ENCODE measurements at places on chromosomes 3 and 15. TPM values are rescaled to one million over a fixed set of nuclear protein-coding genes. Genes with fewer than 3 reads are reported as not detected.

DNA sequence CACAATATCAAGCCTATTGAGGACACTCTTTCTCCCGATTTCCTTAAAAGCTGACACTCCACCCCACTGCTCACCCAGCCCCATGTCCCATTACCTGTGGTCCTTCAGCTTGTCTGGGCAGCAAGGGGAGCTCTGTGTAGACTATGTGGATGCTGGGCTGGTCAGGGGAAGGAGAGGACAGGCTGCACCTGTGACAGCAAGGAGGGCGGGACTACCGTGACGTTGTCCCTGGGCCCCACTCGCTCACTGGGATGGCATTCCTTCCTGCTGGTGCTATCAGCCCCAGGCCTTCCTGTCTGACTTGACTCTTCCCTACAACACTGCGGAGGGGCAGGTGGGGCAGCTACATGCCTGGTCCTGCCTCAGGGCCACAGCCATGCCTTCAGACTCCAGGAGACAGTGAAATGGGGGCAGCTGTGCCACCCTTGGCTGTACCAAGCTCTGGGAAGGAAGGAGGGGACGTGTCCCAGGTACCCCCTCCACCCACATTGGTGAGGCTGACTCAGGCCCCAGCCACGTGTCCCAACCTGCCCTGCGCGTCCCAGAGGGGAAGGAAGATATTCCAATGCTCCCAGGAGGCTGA lies at the start of gene TMEM40:
TMEM40 (minus strand) TSS at position 163 of the 583 bp plus-strand sequence. CDS start 9,427 bp downstream, outside the sequence.
- peak within 1 kb of the TSS; percentile 64 for H3K27ac ChIP-seq
- H3K27me3 ChIP-seq: no peaks in the 10 kb centered on the region
- no peak within 1 kb of the TSS for H3K4me3 ChIP-seq
- DNase-seq: no peak

DNA sequence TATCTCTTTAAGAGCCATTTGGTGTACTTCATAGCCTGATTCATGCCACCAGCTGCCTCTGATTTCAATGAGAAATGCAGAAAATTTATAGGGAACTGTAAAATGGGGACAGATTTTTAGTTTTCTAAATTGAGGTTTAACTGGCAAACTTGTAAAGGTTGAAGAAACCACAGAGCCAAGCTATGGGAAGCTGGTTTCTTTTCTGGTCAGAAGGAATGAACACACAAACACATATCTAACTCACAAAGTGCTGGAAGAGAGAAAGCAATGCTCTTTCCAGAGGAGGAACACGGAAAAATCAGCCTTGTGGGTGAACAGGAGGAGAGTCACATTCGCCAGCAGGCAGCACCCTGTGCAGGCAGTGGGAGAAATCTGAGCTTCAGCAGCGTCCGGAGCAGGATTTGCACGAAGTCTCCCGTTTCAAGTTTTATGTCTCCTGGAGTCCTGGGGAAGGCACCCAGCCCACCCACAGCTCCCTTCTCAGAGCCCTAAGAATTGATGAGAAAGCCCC lies 481 bp downstream of the MASP1 start:
- peak overlapping the region; percentile 57 for H3K27ac ChIP-seq
- peak overlapping the region; percentile 3 for H3K4me3 ChIP-seq
- DNase-seq: no peak
- no peaks in the 10 kb centered on the region for H3K27me3 ChIP-seq
- H3K4me1 ChIP-seq: no peaks in the 10 kb centered on the region
- H3K36me3 ChIP-seq: no peaks in the 10 kb centered on the region

Gene POC1A
- total RNA-seq: 0.80 TPM

Gene CPEB1
- 5.6 TPM for total RNA-seq

- peaks cover 6% of the 10 kb centered on the region for H3K4me1 ChIP-seq
- peak; percentile 34 for DNase-seq
- H3K36me3 ChIP-seq: no peaks in the 10 kb centered on the region
- H3K4me3 ChIP-seq: no peak overlapping the region
These were observed 66.7 kb downstream of the SLC6A1 start for GRCh38 chr3:11059090-11059798.

- H3K27me3 ChIP-seq: no peaks in the 10 kb centered on the region
- H3K27ac ChIP-seq: peak overlapping the region; percentile 90
- H3K4me3 ChIP-seq: no peak overlapping the region
- DNase-seq: no peak
- H3K4me1 ChIP-seq: peaks cover 84% of the 10 kb centered on the region
These were observed 33.5 kb downstream of the KLF13 start for GRCh38 chr15:31360158-31360561.

GRCh38 chr3:71214797-71215196 lies 368.7 kb downstream of the FOXP1 start:
- H3K27me3 ChIP-seq: no peaks in the 10 kb centered on the region
- H3K27ac ChIP-seq: no peak overlapping the region
- H3K4me1 ChIP-seq: peaks cover 13% of the 10 kb centered on the region
- H3K4me3 ChIP-seq: no peak overlapping the region
- no peak for DNase-seq

- H3K27me3 ChIP-seq: no peaks in the 10 kb centered on the region
- no peak overlapping the region for H3K27ac ChIP-seq
- no peak for DNase-seq
- no peaks in the 10 kb centered on the region for H3K36me3 ChIP-seq
- H3K4me1 ChIP-seq: no peaks in the 10 kb centered on the region
- no peak overlapping the region for H3K4me3 ChIP-seq
These were observed 34.9 kb downstream of the DCLK3 start for GRCh38 chr3:36729204-36730056.

DNA sequence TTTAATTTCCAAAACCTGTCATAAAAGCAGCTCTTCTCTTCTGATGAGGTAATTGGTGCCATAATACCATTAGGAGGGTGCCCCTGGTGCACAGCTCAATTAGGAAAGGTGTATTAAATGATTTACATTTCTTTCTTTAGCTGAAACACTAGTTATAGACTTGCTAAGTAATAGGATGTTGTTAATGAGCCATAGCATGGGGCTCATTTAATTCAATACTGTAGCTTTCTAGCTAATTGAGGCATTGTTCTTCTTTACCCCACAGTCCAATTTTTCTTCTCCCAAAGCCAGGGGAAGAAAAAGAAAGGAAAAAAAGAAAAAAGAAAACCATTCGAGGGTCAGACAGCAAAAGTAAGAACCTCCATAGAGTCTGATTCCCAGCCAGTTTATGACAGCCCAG lies 164.0 kb upstream of the HES1 start:
- no peaks in the 10 kb centered on the region for H3K36me3 ChIP-seq
- peak overlapping the region; percentile 74 for H3K27ac ChIP-seq
- H3K27me3 ChIP-seq: no peaks in the 10 kb centered on the region
- DNase-seq: no peak

DNA sequence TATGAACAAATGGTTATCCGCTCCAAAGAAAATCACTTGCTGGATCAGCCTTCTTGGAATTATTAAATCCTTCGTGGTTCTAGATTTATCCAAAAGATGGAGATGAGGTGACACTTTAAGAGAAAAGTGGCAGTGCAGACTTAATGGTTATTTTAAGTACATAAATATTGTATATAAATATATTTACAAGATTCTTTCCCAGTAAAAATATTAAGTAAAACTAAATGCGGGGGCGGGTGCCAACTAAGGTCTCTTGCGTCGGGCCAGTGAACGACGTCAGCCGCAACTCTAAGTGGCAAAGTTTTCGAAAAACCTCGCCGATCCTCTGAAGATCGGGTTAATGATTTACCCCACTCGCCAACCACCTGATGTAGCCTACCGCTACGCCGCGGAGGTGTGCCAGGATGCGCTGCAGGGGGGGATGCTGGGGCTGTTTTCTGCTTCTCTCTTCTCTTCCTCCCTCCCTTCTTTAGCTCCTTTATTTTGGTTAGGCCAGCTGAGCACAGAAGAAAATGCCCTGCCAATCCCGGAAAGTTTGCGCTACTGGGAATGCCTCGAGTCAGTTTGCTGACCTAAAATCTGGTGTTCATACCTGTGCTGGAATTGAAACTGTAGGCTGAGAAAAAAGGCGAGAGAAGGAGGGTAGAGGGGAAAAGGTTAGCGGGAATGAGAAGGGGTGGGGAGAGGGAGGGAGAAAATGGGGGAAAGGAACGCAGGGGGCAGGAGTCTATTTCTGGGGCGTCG lies 7.6 kb upstream of the FOXB1 start:
- no peak overlapping the region for H3K4me3 ChIP-seq
- peaks cover 7% of the 10 kb centered on the region for H3K4me1 ChIP-seq
- DNase-seq: no peak

DNA sequence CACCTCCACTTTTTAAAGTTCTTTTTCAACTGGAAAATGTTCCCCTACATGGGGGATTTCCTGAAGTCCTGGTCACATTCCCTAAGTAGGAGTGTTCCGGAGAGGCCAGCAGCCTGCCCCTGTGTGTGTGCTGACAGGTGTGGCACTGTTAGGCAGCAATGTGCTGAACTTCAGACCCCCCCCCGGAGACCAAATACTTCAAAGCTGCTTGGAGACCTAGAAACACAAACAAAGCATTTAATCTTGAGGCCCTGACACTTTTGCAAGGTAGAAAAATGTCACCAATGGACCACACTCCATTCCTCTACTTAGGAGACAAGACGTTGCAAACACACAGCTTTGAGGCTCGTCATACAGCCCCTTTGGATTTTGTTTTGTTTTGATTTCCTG lies 259.6 kb upstream of the CTNNB1 start:
- no peak for DNase-seq
- no peak overlapping the region for H3K27ac ChIP-seq
- H3K4me3 ChIP-seq: no peak overlapping the region
- H3K27me3 ChIP-seq: no peaks in the 10 kb centered on the region

Gene SLC35G2
- total RNA-seq: 2.1 TPM

- no peak overlapping the region for H3K4me3 ChIP-seq
- H3K36me3 ChIP-seq: no peaks in the 10 kb centered on the region
- H3K4me1 ChIP-seq: no peaks in the 10 kb centered on the region
- H3K27me3 ChIP-seq: no peaks in the 10 kb centered on the region
- H3K27ac ChIP-seq: no peak overlapping the region
These were observed 97.3 kb downstream of the ARNT2 start for GRCh38 chr15:80501476-80501875.

GRCh38 chr3:119550192-119550910 lies 9.1 kb downstream of the CD80 start:
- no peaks in the 10 kb centered on the region for H3K36me3 ChIP-seq
- no peak overlapping the region for H3K4me3 ChIP-seq
- DNase-seq: no peak
- H3K27ac ChIP-seq: no peak overlapping the region
- H3K4me1 ChIP-seq: no peaks in the 10 kb centered on the region
- H3K27me3 ChIP-seq: no peaks in the 10 kb centered on the region

Gene TIMP4
- total RNA-seq: 1.1 TPM

DNA sequence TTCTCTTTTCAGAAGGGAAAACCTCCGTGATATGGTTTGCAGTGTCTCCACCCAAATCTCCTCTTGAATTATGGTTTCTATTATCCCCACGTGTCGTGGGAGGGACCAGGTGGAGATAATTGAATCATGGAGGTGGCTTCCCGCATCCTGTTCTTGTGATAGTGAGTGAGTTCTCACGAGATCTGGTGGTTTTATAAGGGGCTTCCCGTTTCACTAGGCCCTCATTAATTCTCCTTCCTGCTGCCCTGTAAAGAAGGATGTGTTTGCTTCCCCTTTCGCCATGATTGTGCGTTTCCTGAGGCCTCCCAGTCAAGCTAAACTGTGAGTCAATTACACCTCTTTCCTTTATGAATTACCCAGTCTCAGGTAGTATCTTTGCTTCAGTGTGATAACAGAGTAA lies 692.7 kb upstream of the GRM7 start:
- H3K27me3 ChIP-seq: no peaks in the 10 kb centered on the region
- DNase-seq: no peak
- no peaks in the 10 kb centered on the region for H3K36me3 ChIP-seq
- H3K4me1 ChIP-seq: no peaks in the 10 kb centered on the region
- no peak overlapping the region for H3K27ac ChIP-seq
- no peak overlapping the region for H3K4me3 ChIP-seq

Gene ARGFX
- total RNA-seq: not detected

DNA sequence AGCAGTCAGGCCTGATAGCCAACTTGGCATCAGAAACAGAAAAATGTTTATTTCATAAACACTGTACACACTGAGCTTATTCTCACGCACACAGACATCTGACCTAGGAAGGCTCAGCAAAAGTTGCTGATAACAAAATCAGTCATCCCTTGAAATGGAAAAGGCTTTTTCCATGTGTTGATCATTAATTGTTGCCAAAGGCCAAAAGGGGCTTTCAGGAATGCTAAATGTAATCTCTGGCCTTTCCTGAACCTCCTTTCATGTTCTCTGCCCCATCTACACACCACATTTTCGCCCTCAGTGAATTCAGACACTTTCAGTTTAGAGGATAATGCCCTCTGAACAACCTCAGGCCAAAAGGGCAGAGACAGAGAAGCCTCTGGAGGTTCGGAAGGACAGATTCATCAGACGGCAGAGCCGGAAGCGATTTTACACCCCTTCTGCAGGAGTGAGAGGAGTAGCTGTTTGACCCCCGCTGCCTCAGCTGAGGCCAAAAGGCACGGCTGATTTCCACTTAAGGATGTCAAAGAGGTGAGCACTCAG lies 14.5 kb downstream of the RTP4 start:
- no peak overlapping the region for H3K4me3 ChIP-seq
- no peak overlapping the region for H3K27ac ChIP-seq
- H3K36me3 ChIP-seq: no peaks in the 10 kb centered on the region
- no peaks in the 10 kb centered on the region for H3K4me1 ChIP-seq

Gene DNAH12
- not detected for total RNA-seq

Gene TMIE
- not detected for total RNA-seq

DNA sequence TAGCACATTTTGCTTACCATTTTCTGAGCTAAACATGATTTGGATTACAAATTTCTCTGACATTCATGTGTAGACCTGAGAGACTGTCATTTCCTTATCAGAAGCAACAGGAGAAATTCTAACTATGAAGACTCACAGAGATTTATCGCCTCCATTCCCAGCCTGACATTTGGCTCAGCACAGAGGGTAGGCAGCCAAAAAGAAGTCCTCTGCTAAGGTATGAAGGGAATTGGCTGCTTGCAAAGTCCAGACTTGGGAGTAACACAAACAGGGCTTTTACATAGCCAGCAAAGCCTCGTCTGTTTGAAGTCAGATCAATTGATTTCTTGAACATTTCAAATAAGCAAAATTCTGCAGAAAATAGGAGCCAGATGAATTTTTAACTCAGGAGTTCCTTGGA lies 57.0 kb upstream of the CMSS1 start:
- no peak overlapping the region for H3K4me3 ChIP-seq
- no peaks in the 10 kb centered on the region for H3K36me3 ChIP-seq
- no peak for DNase-seq
- H3K27ac ChIP-seq: no peak overlapping the region

Gene CA12
- 364 TPM for total RNA-seq

GRCh38 chr3:81585056-81585455 lies 176.4 kb downstream of the GBE1 start:
- DNase-seq: no peak
- H3K36me3 ChIP-seq: no peaks in the 10 kb centered on the region
- no peak overlapping the region for H3K27ac ChIP-seq
- no peaks in the 10 kb centered on the region for H3K27me3 ChIP-seq
- H3K4me3 ChIP-seq: no peak overlapping the region

DNA sequence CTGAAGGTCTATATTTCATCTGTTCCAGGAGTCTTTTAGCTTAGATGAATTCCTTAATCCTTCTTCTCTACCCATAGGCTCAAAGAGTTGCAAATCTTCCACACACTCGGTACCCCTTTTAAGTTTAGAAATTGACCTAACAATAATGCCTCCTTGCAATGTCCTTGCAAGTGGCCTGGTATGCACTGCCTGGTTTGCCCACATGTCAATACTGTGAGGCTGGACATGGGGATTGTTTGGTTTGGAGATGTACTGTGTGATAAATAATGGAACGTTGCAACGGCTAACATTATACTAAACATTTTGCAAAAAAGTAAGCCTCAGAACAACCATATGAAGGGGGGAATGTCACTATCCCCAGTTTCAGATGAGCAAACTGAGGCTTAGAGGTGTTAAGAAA lies 22.4 kb upstream of the TPM1 start:
- no peak overlapping the region for H3K27ac ChIP-seq
- no peak for DNase-seq
- no peaks in the 10 kb centered on the region for H3K27me3 ChIP-seq
- H3K36me3 ChIP-seq: no peaks in the 10 kb centered on the region
- H3K4me3 ChIP-seq: no peak overlapping the region
- no peaks in the 10 kb centered on the region for H3K4me1 ChIP-seq

Measured in transverse colon (tissue), 4 donors.